GM20000 (cell line): ENCODE measurements at places on chromosomes 12 and 14.
A peak's percentile ranks its signal among the peaks of the same experiment; 100 is the strongest.

DNA sequence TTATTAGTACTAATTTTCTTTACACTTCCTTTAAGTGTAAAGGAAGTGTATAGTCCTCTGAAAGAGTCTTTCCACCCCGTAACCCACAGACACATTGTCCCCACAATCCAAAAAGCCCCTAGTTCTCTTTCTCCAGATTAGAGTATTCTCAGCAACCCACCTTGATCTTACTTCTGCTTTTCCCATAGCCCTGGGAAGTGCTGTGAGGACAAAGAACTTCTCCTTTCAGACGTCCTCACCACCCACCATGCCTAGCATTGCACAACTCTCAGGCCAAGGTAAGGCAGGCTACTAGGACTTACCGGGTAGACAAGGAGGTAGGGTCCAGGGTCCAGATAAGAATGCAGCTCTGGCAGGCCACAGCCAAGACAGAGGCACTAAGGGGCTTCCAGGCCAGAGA lies 7.4 kb downstream of the AAAS start:
- DNase-seq = no peak

- DNase-seq = no peak
These were observed 335.7 kb downstream of the FOXG1 start for GRCh38 chr14:29102266-29102665.

GRCh38 chr12:72974954-72975555 lies 702.9 kb downstream of the TRHDE start:
- no peak for DNase-seq

- no peak for DNase-seq
These were observed 6.4 kb upstream of the SLC38A4 start for GRCh38 chr12:46832130-46832704.

- DNase-seq = no peak
These were observed 115.0 kb downstream of the DACT1 start for GRCh38 chr14:58752771-58753201.

GRCh38 chr14:96162265-96162664 lies 42.4 kb upstream of the BDKRB2 start:
- no peak for DNase-seq

GRCh38 chr12:75863533-75863932 lies 168.0 kb downstream of the PHLDA1 start:
- no peak for DNase-seq

DNA sequence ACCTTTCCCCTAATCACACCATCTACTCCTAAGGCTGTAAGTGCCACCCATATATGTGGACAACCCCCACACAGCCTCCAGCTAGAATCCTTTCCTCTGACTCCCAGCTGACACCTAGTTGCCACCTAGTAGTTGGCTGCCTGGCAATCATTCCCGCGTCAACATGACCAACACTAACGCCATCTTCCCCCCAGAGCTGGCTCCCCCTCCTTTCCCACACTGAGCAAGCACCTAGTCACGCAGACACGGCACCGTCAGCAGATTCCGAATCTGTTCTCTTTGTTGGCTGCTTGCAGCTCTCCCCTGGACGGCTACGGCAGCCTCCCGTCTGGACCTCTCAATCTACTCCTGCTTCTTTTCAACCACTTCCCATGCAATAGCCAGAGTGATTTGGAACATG lies 27.7 kb downstream of the UBR7 start:
- peak; percentile 15 for DNase-seq

DNA sequence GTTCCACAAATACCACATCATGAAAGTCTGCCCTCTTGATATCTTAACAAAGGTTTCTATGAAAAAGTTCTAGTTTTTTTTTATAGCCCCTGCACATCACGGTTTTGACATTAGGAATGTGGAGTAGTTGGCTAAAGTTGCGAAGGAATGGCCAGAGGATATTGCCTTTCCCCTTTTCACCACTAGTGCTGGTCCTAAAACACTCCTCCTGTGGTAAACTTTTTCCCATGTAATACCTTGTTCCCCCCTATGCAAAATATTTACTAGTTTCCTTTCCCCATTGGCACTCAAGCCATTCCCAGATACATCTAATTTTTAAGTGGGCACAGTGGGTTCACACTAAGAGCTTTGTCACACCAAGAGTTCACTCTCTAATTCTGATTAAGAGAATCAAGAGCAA lies 33.4 kb downstream of the R3HDM2 start:
- DNase-seq = no peak

GRCh38 chr14:105818712-105819005 lies 292.3 kb downstream of the TMEM121 start:
- DNase-seq = peak; percentile 11

DNA sequence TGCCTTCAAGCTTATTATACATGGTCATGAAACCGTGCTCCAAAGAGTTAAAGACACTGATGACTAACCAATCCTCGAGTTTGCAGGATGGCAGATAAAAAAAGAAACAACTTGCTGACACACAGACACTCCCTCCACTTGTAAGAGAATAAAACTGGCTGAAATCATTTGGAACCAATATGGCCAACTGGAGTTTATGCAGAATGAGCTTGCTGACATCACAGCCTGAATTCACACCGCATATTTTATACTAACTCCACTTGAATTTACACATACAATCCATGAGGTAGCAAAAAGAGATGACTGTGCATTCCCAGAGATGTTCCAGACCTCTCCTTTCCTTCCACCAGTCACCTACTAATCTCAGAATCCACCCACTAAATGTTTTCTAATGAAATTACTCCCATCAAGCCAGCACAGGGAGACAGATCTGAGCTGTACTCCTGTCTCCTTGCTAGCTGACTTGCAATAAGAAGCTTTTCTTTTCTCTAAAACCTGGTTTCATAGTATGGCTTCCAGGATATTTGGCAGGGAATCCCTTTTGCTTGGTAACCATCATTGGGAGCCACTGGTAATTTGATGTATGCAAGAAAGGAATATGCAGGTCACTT lies 15.8 kb upstream of the PTPRR start:
- DNase-seq = no peak

DNA sequence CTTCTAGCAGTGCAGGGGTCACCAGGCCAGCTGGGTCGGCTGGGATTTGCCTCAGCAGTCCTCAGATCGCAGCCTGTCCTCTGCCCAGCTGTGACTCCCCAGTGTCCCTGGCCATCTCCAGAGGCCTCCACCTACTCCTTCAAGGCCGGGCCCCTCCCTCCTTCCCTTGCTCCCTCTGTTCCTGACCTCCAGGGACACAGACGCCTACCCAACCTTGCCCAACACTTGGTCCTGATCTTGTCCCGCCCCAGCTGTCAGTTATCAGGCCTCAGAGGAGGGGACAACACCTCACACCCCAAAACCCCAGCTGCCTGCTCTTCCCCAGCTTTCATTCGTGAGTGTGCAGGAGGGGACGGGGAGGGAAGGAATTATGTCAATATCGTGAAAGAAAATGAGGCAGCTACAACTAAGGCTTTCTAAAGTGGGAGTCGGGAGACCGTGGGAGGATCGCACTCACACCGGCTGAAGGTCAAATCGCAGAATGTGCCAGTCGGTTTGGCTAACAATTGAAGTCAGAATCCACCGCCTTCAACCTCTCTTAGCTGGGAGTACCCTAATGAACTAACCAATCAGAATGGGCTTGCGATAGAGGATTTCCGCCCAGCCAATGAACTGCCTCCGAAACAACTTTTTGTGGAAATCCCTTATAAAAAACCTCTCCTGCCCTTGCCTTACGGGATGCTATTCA lies 9.4 kb upstream of the PLBD2 start:
- no peak for DNase-seq

DNA sequence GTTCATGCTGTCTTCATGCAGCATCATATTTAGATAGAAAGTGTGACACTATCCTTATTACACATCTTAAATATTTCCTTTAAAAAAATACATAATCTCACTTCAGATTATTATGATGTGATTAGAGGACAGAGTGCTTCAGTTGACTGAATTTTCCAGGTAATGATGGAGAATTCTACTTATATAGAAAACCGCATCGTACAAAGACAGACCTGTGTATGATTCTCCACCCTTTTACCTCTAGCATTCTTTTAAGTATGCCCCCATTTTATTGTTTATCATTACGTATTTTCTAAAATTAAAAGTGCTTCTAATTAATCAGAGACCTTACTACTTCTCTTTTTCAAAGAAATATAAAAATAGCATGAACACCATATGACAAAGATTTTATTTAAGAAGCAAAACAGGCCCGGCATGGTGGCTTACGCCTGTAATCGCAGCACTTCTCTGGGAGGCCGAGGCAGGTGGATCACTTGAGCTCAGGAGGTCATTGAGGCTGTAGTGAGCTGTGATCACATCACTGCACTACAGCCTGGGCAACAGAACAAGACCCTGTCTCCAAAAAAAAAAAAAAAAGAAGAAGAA lies 13.9 kb downstream of the RPS6KA5 start:
- no peak for DNase-seq
